NCI-H524 (cell line): ENCODE measurements at places on chromosomes 11 and 22.
A peak's percentile ranks its signal among the peaks of the same experiment; 100 is the strongest.

GRCh38 chr22:26325641-26326040 is 103.4 kb upstream of the ASPHD2 start:
- DNase-seq: peak; percentile 90

- DNase-seq: no peak
These were observed 1445.0 kb upstream of the RAG2 start for GRCh38 chr11:38043060-38043459.

DNA sequence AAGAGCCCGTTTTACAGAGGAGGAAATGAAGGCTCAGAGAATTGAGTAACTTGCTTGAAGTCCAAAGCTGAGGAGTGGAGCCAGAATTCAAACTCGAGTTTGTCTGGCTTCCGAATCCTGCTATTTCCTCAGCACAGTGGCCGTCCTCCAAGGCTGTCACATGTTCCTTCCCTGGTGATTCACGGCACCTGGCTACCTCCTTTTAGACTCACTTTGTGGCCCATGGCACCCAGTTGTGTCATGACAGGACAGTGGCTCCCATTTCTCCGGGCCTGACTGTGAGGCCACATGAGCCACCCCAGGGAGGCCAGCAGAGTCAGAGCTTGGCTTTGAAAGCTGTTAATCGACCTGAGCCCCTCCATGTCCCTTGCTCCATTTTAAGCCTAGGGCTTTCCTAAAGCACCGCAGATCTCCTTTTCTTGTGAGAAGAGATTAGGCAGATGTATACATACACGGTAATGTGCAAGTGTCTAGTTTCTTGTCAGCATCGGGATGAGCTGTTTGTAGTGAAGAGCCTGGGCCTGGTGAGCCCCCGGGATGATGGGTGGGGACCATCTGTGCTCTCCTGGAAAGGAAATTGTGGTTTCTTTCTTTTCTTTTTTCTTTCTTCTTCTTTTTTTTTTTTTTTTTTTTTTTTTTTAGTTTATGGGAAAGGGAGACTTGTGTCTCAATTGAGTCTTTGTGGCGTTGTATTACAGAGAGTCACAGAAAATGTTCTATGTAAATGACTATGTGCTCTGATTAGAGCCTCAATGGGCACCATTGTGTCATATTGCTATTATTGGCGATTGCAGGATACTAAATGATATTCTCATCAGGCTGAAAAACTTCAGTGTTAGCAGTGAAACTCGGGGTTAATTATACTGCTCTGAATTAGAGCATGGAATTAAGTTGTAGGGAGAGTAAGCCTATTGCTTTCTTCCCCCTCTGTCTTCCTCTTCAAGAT is 54.8 kb downstream of the PTPRJ start:
- DNase-seq: peak; percentile 45

- no peak for DNase-seq
These were observed 66.0 kb upstream of the KIRREL3 start for GRCh38 chr11:127066401-127067090.

DNA sequence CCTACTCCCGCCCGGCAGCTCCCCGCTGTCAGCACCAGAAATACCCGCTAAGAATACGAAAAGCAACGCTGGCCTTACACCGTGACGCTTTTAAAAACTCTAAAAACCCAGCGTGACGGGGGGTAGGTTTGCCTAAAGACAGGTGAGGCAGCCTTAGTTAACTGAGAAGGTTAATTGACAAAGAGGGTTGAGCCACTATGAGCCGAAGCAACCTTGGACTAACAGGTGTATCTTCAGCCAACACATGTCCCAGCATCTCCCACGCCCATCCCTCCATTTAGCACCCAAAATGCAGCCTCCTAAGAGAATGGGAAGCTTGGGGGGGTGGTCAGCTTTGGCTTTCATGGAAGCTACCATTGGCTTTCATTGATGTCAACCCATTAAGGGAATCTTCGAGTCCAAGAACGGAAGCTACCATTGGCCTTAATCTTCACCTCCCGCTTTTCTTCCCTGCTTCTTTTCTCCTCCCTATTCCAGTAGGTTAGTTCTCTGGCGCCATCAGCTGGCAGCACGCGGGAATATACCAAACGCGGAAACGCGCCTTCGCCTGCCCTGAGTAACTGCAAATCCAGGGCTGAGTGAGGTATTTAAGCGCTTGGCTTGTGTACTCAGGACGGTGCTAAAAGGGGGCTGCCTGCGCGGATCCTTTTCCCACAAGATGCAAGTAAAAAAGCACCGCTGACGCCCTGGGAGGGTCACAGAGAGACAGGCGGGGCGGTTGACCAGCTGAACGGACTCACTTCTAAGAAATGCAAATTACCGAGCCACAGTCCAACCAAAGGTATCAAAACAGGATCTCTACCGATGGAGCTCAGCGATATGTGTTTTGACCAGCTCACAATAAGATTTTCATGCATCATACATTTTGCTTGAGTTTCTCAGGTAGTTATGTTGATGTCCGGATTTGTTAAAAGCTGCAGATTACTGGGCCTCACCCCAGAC is 38.5 kb upstream of the GLYATL1 start:
- no peak for DNase-seq

DNA sequence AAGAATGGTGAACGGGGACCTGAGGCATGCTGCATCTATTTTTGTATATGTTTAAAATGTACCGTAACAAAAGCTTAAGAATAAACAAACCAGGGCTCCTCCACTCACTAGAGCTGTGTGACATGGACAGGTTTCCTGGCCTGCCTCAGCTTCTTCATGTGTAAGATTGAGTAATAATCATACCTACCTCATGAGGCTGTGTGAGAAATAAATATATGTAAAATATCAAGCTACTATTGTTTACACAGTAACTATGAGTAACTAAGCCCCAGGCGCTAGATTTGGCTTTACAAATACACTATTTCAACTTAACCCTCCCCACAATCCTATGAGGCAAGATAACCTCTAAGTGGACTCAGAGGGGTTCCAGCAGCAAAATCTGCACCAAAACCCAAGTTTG is 66.4 kb downstream of the SMCO4 start:
- no peak for DNase-seq

- DNase-seq: no peak
These were observed 279.4 kb upstream of the PDGFD start for GRCh38 chr11:104443387-104443786.

- no peak for DNase-seq
These were observed 470.0 kb downstream of the SOX6 start for GRCh38 chr11:15886299-15886698.

DNA sequence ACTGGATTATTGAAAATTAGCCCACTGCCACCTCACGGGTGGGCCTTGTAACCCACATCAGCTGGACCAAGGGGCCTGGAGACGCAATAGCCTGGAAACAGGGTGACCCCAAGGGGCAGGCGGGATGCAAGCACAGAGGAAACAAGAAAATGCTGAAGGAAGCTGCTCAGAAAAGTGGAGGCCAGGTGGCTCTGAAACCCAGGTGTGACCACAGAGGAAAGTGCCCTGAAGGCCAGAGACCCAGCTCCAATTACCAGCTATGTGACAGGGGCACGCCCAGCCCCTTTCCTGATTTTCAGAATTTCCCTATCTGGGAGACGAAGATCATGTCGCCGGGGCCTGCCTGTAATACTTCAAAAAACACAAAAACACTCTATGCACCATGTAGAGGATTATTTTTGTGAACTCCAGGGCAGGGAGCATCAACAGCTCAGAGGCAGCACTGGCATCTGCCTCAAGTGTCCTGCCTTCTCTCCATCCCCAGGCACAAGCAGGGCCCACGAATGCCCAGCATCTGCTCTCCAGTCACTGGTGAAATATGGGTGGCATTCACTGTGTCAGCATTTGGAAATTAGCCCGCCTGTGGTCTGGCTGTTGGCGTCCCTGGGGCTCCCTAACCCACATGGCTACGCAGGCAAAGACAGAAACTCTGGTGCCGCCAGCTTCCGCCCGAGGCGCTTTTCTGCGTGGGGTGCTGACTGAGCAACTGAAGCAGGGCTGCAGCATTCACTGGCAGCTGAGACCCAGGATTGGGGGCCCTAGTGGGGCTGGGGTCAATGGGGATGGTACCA is 6.3 kb downstream of the KCNJ1 start:
- no peak for DNase-seq
